ENCODE measurements at places on chromosomes 3 and 15.

DNA sequence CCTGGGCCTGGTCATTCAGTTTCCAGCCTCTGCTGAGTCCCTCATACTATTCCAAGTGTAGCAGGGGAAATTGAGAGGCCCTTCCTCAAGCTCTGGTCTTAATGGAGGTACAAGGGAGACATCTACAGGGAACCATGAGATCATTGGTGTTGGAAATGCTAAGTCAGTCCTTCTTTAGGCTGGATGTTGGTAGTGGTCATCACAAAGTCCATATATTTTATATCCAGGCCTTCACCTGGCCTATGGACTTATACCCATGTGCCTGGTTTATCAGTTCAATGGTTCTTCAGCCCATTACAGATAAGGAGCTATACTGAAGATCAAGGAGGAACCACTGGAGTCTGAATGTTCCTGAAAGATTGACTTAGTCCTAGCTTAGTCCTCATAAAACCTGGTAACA lies 135.0 kb downstream of the STAG1 start:
- no peak for DNase-seq

DNA sequence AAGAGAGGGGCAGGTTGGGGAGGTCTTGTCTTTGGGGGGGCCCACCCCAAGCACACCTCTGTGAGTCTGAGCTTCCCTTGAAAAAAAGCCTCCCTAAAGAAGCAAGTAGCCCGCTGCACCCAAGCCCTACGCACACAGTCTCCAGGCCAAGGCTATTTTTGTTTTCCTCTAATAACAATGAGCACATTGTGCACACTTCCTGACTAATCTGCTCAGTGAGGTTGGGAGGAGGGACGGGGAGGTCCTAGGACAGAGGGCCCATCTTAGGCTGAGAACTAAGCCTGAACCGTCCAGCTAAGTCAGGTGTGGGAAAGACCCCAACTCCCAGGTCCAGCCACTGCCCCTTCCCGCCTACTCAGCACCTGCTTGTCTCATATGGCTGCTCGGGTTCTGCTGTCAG lies 87.2 kb downstream of the HMG20A start:
- no peak for DNase-seq

- DNase-seq = no peak
Measured at GRCh38 chr3:100108464-100109079, 5.7 kb downstream of the FILIP1L start.

- DNase-seq = no peak
Measured at GRCh38 chr3:46371519-46372340, 984 bp downstream of the CCR5 start.

- DNase-seq = no peak
Measured at GRCh38 chr15:66767240-66767659, 65.2 kb downstream of the SMAD6 start.

GRCh38 chr15:92393980-92394308 lies 263 bp downstream of the ST8SIA2 start:
- no peak for DNase-seq

GRCh38 chr3:194204042-194204987 lies 68.4 kb downstream of the HES1 start:
- no peak for DNase-seq

- no peak for DNase-seq
Measured at GRCh38 chr3:73327052-73327451, 265.6 kb downstream of the EBLN2 start.

- no peak for DNase-seq
Measured at GRCh38 chr3:12822725-12823373, 18.5 kb downstream of the RPL32 start.

DNA sequence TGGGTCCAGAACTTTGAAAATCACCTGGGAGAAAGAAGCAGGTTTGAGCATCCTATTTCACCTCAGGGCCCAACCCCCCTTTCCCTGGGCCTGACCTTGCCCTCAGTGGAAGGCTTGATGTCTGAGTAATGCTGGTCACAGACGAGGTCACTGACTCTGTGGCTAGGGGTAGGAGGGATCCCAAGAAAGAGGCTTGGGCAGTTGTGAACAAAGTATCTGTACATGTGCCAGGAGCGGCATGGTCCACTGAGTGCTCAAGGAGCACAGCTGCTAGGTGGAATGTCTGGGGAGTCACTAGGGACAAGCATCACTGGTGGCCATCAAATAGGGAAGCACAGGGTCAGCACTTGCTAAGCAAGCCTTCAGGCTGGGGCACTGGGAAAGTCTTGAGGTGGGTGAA lies 7.3 kb downstream of the CCDC71 start:
- DNase-seq = no peak

GRCh38 chr3:30498587-30498967 lies 107.8 kb upstream of the TGFBR2 start:
- no peak for DNase-seq

GRCh38 chr3:187848401-187848800 lies 103.1 kb upstream of the BCL6 start:
- no peak for DNase-seq

- DNase-seq = no peak
Measured at GRCh38 chr3:157512534-157512933, 9.3 kb upstream of the VEPH1 start.

GRCh38 chr15:35470441-35470840 lies 75.5 kb downstream of the DPH6 start:
- DNase-seq = no peak

GRCh38 chr3:36777424-36778218 lies 13.3 kb upstream of the DCLK3 start:
- no peak for DNase-seq

- no peak for DNase-seq
Measured at GRCh38 chr3:52193065-52193464, 4.9 kb upstream of the ALAS1 start.

DNA sequence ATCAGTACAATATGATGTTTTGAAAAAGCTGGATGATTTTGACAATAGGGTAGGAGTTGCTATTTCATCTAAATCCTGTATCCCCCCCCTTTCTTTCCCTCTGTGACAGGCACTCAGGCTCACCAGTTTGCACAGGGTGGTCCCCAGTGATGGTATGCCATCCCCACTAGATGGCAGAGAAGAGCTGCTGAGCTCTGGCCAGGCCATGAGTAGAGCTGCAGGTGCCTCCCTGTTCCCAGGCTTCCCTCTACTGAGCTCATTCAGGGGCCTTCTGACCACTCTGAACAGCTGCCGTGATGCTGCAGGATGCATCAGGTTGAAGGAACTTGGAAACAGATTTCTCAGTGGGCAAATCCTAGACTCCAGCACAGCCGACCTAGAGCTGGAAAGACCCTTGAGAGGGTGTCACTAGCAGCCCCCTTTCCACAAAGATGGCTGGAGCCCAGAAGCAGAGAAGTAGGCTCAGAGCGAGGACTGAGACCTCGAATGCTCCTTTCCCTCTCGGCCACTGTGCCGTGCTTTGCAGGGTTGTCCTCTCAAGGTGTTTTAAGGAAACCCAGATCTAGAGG lies 45.1 kb downstream of the EFCAB12 start:
- no peak for DNase-seq

DNA sequence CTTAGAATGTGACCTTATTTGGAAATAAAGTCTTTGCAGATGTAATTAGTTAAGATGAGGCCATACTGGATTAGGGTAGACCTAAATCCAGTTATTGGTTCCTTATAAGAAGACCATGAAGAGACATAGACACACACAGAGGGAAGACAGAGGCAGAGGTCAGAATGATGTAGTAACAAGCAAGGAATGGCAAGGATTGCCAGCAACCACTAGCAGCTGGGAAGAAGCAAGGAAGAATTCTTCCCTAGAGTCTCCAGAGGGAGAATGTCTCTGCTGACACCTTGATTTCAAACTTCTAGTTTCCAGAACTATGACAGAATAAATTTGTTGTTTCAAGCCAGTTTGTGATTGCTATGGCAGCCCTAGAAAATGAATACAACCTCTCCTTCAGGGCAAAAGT lies 116.7 kb downstream of the WDR76 start:
- no peak for DNase-seq

DNA sequence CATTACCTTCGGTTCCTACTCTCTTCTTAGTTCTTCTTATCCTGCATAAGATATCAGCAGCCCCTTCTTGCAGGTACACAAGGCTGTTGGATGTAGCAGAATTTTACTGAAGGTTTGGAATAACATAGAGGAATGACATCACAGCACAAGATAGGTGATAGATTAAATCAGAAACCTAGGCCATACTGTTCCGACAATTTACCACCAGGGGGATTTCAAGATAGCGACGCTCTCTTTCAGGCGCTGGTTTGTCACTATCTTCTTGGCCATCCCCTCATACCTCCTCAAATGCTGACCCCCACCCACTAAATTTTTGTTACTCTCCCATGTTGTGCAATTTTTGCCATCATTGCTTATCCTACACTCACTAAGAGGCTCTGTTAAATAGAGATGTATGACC lies 3.5 kb downstream of the SIDT1 start:
- DNase-seq = no peak
